Caudate nucleus (tissue), 63 donors: ENCODE measurements at places on chromosomes 3 and 15.

GRCh38 chr3:144821583-144821982 is 850.0 kb downstream of the DIPK2A start:
- DNase-seq = no peak

- DNase-seq = no peak
Measured at GRCh38 chr3:95097493-95097892, 1034.6 kb downstream of the NSUN3 start.

GRCh38 chr15:52383100-52383588 is 87.5 kb upstream of the MYO5C start:
- DNase-seq = no peak

DNA sequence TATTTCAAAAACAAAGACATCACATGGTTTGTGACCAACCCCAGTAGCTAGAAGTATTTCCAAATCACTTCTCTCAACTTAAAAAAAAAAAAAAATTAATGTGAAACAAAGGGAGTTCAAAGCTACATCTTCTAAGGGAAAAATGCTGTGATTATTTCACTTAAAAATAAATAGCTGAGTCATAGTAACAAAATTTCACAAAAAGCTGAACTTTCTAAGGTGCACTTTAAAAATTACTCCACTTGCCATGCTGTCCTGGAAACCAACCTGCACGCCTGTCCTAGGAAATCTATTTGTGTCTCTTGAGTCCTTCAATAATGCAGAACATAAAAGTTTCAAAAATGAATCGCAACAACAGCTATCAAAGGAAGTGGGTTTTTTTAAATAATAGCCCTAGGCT is 1.8 kb downstream of the ACAP2 start:
- no peak for DNase-seq

- no peak for DNase-seq
Measured at GRCh38 chr3:102727340-102727739, 292.5 kb downstream of the ZPLD1 start.
